GM04503 (cell line): ENCODE measurements at places on chromosomes 13 and 19.
A peak's percentile ranks its signal among the peaks of the same experiment; 100 is the strongest.

DNA sequence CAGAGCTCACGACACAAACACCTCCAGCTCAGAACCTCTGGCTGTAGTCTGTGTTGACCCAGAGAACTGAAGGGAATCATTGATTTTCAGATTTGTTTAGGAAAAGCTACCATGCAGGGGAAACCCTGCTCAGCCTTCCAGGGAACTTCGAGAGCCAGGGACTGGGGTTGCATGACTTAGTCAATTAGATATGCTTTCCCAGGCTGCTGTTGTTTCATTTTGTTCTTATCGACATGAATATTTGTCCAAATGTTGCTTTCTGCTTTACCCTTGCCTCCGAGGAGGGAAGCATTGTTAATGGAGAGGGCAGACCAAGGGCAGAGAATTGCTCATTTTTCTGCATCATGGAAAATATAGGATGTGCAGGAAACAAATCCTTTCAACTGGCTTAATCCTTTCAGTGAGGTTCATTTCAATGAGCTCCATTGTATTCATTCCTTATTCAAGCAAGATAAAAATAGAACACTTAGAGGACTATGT is 82.5 kb downstream of the KLF5 start:
- no peak for DNase-seq

DNA sequence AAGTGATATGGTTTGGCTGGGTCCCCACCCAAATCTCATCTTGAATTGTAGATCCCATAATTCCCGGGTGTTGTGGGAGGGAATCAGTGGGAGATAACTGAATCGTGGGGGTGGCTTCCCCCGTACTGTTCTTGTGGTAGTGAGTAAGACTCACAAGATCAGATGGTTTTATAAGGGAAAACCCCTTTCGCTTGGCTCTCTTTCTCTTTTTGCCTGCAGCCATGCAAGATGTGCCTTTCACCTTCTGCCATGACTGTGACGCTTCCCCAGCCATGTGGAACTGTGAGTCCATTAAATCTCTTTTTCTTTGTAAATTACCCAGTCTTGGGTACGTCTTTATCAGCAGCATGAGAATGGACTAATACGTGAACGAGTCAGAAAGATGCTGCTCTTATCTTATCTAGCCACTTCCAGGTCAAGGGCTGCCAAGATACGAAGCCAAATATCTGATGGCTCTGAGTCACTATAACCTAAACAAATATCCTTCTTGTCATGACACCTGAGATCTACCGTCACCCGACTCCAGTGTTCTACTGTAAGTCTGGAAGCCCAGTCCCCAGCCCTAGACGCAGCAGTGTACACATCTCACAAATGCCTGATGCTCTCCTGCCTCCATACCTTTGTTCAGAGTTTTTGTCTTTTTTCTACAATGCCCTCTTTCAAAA is 45.9 kb downstream of the SLC15A1 start:
- DNase-seq: no peak

DNA sequence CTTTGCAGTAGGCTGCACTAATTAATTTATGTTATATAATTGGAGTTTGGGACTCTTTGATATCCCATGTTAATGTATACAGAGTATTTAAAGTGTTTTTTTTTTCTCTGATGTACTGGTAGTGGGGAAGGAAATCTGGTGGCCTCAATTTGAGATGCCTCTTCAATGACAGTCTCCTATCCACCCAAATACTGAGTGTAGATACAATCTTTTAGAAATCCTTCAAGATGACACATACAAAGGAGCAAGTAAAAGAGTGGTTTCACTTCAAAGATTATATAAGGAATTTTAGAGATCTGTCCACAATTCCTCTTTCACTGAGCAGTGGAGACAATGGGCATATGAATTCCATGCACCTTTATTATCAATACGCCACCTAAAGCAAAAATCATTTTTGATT is 15.1 kb downstream of the NALCN start:
- no peak for DNase-seq

- DNase-seq: no peak
Measured at GRCh38 chr19:17101686-17102628, 26.4 kb downstream of the MYO9B start.

DNA sequence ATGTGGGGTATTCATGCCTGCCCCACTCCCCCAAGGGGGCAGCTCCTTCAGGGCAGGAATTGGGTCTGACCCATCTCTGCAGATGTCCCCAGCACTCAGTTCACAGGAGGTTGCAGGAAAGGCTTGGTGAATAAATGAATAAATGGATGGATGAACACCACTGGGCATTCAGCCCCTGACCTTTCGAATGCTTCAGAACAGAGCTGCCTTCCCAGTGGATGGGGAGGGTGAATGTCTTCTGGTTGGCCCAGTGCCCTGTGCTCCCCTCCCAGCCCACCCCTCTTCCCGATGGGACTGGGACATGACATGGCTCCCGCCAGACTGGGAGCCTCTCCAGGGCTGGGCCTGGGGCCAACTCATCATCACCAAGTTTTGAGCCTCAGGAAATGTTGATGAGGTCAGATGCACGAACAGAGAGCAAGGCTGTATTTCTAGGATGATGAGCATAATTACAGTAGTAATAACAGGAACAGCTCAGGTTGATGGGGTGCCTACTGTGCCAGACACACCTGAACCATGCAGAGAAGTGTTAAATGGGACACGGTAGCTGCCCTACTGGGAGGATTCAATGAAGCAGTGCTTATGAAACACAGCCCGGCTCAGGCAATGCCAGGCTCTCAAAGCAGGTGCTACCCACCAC is 25.7 kb downstream of the VRK3 start:
- no peak for DNase-seq

- no peak for DNase-seq
Measured at GRCh38 chr19:46617601-46618000, 7.3 kb downstream of the PTGIR start.

- no peak for DNase-seq
Measured at GRCh38 chr13:98507282-98507797, 69.6 kb downstream of the STK24 start.

GRCh38 chr19:49953416-49953815 is 7.6 kb downstream of the SIGLEC11 start:
- no peak for DNase-seq

GRCh38 chr19:18044825-18045304 is 36.9 kb downstream of the ARRDC2 start:
- peak; percentile 22 for DNase-seq
